ENCODE measurements at places on chromosomes 2 and 18.

GRCh38 chr2:202322435-202322834 lies 53.7 kb upstream of the BMPR2 start:
- DNase-seq, result no peak

DNA sequence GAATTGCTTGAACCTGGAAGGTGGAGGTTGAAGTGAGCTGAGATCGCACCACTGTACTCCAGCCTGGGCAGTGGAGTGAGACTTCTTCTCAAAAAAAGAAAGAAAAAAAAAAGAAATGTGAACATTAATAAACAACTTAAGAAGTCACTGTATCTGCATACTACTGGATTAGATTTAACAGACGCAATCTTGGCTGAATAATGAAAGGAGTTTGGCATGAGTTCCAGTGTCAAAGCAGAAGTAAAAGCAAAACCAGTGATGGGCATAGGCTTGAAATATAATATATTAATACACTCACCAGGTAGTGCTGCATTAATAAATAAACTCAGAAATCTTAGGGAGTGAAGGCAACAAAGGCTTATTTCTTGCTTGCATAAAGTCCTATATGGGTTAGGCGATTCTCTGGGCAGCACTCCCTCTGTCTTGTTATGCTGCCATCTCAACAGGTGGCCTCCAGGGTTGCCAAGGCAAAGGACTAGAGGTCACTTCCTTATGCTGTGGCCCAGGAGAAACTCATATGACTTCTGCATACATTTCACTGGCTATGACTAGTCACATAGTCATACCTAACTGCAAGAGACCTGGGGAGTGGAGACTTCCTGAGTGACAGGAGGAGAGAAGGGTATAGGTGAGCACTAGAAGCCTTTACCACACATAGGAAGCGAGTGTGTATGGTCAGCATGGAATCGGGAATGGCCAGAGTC lies 296.2 kb upstream of the SPRED2 start:
- DNase-seq, result peak; percentile 16

GRCh38 chr2:54999182-54999581 lies 51.1 kb downstream of the RTN4 start:
- DNase-seq, result peak; percentile 81

- peak; percentile 17 for DNase-seq
Observed at GRCh38 chr18:35377875-35378573, 887 bp upstream of the ZNF396 start.

DNA sequence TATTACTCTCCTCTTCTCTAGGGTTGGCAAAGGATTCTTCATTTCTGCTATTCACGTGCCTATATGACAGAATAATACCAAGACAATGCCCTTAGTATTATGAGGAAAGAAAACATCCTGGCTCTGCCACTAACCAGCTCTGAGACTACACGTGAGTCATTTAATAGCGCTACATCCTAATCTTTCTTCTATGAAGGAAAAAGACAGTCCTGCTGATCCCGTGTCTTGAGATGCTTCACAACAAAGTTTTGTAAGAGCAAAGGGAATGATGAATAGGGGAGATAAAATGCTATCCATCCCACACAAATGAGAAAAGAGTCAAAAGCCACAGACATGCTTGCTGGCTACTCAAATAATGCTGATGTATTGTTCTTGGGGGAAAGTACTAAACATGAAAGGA lies 152.8 kb downstream of the PID1 start:
- no peak for DNase-seq

GRCh38 chr18:49569724-49570123 lies 7.9 kb downstream of the LIPG start:
- DNase-seq, result no peak

DNA sequence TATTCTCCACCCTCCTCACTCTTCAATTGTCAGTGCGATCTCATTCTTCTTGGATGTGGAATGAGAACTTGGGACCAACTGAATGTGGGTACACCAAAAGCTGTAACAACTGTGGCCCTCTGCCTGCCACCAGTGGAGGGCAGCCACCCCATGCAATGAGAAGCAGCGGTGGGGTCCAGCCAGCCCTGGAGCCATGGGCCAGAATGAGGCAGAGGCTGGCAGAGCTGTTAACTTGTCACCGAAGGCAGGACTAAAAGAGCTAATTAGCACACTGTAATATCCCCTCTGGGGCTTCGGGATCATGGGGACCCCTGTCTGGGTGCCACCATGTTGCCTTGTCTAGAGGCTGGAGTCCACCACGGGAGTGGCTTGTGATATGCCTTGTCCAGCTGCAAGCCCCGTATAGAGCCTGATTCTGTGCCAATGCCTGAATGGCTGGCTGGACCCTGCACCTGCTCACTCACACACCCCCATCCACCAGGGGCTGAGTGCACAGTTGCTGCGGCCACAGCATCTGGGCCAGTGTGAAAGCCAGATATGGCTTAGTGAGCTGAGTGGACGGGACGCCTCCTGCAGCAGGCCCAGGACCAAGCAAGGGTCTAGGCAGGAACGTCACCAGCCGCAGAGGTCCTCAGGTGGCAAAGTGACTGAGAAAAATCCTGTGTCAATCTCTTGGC lies 680.5 kb downstream of the DSC3 start:
- no peak for DNase-seq

DNA sequence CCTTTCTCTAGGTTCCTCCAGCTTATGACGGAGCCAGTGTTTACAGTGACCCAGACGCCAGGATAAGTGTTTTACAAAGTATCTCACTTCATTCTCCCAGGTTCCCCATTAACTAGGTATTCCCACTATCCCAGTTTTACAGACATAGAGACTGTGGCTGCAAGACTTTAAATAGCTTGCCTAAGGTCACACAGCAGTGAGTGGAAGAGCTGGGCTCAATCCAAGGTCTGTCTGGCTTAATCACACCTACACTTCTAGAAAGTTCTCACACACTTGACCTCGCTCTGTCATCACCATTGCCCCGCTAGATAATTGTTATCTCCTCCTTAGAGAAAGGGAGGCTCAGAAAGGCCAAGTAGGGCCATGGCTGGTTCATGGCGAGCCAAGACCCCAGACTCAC lies 110.2 kb downstream of the ANTXR1 start:
- DNase-seq, result no peak

DNA sequence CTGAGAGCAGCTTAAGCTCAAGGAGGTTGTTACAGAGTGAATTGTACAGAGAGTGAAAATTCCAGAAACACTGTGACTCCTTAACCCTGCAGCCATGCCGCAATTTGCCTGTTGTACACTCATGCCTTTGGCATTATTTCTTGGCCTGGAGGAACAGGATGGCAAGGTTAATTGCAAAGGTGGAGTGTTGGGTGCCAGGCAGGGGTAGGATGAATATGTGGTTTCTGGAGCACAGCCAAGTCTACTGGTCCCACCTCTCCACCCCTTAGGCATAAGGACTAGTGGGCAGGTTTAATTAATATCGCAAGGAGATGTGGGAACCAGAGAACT lies 250.2 kb downstream of the LRRTM1 start:
- DNase-seq, result no peak

GRCh38 chr2:239015218-239015900 lies 167.5 kb downstream of the TWIST2 start:
- peak; percentile 61 for DNase-seq

- DNase-seq, result no peak
Observed at GRCh38 chr2:63676135-63676534, 87.4 kb downstream of the MDH1 start.

DNA sequence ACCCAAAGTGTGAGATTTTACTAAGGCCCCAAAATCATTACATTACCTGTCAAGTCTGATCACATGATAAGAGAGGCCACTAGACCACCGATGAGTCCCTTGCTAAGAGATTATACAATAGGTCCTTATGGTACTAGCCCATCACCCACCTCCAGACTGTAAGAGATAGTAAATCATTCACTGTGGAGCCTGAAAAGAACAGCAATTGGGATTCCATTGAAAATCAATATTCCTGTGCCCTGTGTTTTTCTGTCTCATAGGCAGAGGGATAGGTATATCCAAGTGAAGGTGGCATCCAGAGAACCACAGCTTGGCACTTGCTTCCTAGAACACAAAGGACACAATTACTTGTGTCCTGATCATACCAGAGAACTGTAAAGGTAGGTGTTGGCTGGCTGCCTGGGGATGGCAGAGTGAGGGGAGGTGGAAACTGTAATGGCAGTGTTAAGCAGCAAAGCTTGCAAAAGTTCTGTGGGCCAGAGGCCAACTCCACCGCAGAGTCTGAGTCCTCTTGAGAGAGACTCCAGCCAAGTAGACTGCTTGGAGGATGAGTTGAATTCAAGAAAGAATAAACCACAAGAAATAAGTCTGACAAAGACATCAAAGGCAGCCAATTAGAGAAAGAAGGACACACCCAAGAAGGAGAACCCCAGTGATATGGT lies 102.0 kb upstream of the PIEZO2 start:
- peak; percentile 68 for DNase-seq

DNA sequence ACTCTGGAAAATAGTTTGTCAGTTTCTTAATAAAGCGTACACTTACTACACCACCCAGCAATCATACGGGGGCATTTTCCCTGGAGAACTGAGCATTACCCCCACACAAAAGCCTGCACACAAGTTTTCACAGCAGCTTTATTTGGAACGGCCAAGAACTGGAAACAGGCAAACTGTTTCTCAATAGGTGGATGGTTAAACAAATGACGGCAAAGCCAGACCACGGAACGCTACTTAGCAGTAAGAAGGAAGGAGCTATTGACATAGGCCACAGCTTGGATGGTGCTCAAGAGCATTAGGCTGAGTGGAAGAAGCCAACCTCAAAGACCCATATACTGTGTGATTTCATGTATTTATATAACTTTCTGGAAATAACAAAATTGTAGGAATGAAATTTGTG lies 9.0 kb downstream of the MALL start:
- DNase-seq, result no peak

DNA sequence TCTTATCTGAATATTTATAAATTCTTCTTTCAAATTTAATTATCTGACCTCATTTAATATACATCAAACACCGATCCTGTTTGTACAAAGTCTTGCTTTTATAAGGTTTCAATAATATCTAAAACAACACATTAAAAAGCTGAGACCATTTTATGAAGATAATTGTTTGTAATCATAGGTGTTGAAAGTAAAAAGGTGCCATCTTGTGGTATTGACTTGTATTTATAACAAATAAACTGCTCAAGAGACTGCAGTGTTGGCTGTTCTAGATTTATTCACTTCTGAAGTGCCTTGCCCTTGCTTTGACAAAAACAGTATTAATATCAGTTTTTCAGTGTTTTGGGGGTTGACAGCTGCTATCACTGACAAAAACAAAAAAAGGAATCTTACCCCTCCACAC lies 286.8 kb upstream of the HNMT start:
- no peak for DNase-seq

- DNase-seq, result no peak
Observed at GRCh38 chr18:13799396-13799795, 24.6 kb upstream of the MC5R start.

DNA sequence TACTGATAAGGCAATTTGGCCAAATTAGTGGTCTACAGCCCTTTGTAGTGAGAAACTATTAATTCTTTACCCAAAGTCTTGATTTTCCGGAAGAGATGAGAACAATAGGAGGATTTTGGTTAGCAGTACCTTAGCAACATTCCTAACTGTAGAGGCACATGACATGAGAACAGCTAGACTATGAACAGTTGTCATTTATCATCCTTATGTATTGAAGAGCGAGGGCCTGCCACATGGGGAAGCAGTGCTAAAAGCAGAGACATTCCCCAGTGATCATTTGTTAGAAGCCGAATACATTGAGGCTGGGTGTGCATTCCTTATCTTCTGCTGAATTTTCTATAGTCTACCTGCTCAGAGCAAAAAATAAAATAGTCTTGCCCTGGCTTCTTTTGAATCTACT lies 65.2 kb downstream of the RBBP8 start:
- no peak for DNase-seq

GRCh38 chr2:215504547-215504946 lies 68.7 kb upstream of the FN1 start:
- no peak for DNase-seq

GRCh38 chr2:195212586-195212985 lies 444.4 kb upstream of the SLC39A10 start:
- peak; percentile 11 for DNase-seq

GRCh38 chr2:117486081-117486480 lies 328.4 kb upstream of the DDX18 start:
- DNase-seq, result no peak

DNA sequence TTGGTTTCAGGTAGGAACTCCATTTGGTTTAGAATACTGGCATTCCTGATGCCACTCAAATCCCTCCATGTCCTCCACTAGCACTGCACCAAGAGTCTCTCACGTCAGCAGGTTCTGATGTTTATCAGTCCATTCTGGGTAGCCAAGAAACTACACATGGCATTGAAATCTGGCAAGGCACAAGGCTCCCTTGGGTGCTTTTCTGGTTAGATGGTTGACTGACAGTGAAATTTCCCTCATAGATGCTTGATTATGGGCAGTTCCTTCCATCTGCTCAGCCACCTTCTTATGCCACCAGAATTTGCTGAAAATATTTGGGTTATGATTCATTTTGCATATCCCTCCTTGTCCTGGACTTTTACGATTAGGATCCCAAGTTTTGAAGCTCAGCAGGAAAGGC lies 32.6 kb downstream of the EDAR start:
- no peak for DNase-seq

DNA sequence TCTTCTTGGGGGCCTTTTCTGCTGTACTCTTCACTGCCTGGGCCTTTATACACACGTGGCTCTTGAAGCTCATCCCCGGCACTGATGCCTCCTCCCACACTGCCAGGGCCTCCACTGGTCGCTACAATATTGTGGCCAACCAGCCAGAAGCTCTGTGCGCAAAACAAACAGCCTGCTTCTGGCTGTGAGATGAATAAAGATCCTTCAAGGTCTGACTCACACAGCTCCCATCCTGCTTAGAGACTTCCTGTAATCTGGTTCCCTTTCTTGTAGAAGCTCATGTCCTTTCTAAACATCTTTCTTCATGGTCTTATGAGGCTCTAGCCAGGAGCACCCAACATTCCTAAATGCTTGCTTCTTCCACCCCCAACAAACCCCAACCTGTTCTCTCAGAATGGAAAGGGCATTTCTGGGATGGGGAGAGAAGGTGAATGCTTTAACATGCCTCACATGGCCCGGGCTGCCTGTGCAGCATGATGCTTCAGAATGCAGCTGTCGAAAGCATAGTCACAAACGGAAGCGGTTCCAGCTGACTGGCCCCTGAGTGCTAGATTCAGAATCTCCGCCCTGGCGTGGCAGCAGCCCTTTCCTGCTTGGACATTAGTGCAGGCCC lies 24.6 kb downstream of the NRP2 start:
- peak; percentile 84 for DNase-seq

DNA sequence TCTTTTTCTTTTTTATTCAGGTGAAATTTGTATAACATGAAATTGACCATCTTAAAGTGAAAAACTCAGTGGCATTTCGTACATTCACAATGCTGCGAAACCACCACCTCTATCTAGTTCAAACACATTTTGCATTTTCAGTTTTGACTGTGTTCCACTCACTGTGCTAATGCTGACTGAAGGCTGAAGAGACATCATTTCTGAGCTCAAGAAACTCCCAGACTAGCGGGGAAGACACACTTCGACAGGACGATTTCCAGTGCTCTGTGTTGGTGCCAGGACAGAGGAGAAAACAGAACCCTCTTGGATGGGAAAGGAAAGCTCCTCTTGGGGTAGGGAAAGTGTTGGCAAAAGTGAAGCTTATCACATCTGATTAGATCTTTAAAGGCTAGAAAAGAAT lies 44.2 kb upstream of the CBLN2 start:
- no peak for DNase-seq

All from muscle of leg (tissue), 16 donors.